NCI-H2171 treated with DMSO at 0.1 percent for 48 hours (cell line): ENCODE measurements at places on chromosomes 13 and 19.

DNA sequence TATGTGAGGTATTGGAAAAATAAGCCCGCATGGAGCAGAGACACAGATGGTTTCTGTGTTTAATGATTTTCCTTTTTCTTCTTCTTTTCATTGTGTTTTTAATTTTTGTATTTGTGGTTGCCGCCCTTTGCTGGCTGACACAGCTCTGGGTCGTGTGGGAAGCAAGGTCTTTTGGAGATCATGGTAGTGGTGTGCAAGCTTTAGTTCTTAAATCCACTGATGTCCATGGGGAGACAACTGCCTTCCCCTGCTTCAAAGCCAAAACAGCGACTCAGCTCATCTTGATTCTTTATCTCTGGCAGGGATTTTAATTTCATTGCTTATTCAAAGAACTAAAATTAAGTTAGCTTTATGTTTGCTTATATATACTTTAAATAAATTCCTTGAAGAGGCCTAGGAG is 711.3 kb upstream of the SGCG start:
- DNase-seq: no peak

GRCh38 chr13:32443111-32443510 is 15.2 kb upstream of the N4BP2L1 start:
- no peak for DNase-seq

GRCh38 chr13:58474581-58474980 is 843.0 kb downstream of the PCDH17 start:
- DNase-seq: no peak

DNA sequence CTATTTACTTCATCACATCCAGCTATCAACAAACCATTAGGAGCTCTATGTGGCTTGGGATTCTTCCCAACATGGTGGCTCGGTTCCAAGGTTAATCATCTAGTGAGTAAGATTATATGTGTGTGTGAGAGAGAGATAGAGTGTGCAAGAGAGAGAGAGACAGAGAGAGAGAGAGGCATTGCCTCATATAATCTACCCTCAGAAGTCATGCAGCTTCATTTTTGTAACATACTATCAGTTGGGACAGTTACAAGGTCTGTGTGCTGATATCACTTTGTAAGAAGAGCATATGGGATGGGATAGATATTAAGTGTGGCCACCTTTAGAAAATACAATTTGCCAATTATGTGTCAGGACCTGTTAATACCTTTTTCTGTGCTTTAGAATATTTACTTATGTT is 104.1 kb downstream of the NDFIP2 start:
- DNase-seq: no peak
